ENCODE measurements at places on chromosomes 12 and 14.
A peak's percentile ranks its signal among the peaks of the same experiment; 100 is the strongest.

- DNase-seq = no peak
These were observed 7.3 kb upstream of the EDDM3B start for GRCh38 chr14:20760950-20761349.

DNA sequence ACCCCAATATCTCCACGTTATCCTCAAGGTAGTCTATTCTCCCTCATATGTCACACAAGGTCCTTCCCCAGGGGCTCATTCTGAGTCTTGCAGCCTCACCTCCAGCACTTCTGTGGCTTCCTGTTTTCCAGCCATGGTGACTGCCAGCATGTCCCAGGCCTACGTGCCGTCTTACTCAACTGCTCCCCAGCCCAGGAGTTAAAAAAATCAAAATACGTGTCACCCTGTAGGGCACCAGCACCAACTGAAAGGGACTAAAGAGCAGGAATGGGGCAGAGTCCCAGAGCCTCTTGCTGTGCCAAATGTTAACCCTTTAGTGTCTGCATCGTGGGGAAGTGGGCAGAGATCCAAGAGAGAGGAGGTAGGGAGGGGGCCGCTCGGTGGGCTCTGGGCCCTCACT, 37.0 kb upstream of the MED13L start:
- DNase-seq = no peak

DNA sequence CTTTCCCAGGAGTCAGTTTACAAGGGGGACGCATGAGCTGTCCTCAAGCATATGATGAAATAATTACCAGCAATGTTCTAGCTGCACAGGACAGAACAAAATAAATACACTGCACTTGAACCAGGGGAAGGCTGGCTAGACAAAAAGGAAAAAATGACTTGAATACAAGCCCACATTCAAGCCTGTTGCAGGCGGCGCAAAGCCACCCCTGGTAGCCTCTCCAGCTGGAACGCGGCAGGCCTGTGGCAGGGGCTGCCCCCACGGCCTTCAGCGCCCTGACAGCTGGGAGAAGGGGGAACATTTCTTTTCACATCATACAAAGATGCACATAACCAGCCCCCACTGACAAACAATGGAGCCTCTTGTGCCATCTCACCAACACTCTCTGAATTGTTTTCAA, 57.1 kb downstream of the TRAFD1 start:
- no peak for DNase-seq

- DNase-seq = no peak
These were observed 18.5 kb downstream of the EMP1 start for GRCh38 chr12:13215056-13215455.

DNA sequence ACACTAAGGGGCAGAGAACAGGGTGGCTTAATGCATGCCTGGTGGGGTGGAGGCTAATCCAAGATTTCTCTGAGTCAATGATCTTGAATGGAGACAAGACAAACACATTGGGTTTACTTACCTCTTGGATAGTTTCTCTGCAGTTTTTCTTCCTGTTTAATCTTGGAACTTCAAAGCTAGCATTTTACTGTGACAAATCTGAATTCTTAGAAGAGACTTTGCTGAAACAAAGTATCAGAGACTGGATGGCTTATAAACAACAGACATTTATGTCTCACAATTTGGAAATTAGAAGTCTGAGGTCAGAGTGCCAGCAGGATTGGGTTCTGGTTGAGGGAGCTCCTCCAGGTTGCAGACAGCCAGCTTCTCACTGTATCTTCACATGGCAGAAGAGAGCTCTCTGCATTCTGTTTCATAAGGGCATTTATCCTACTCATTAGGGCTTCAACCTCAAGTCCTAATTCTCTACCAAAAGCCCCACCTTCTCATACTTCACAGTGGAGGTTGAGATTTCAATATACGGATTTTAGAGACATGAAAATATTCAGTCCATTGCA, 921.8 kb downstream of the VRK1 start:
- DNase-seq = no peak

DNA sequence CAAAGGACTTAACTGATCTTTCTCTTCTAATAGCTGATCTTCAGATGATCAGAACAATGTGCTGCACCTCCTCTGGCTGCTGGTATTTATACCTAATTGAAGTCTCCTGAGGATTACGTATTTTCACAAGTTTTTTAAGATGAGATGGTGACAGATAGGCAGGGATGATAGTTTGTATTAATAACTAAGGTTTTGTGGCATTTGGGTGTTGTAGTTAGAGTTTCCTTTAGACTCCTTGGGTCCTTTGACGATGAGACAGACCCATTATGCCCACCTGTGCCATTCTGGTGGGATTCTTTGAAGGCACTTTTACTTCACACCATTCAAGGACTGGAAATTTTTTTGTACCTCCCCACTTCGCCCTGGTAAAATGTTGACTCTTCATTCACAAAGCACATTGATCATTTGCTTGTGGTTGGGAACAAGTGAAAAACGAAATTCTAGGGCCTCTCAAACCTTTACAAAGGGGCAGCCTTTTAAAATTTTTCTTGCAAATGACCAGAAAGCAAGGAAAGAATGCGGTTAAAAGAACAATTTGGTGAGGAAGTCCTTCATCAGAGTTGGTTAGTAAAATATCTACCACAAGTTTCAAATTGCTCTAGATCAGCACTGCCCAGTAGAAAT, at the start of gene IFNG:
Gene IFNG (minus strand): TSS at position 60 of the 624 bp plus-strand sequence. CDS start 125 bp downstream, outside the sequence.
- peak; percentile 55 for DNase-seq

DNA sequence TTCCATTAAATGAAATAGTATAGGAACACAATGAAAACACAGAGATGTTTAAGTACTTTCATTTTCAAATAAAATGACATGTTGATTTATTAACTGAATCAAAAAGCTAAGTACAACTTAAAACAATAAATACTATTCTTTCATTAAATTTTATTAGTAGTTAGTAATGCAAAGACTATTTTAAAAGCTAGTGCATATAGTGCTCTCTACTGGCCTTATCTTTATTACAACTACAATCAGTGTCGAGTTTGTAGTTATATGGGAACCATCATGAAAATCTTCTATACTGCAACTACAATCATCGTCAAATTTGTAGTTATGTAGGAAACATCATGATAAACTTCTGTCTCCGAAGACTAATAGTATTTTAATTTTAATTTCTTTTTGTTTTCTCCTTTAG, 8.9 kb upstream of the LIN7A start:
- no peak for DNase-seq

- no peak for DNase-seq
These were observed 11.5 kb downstream of the MYO1H start for GRCh38 chr12:109359131-109359690.

GRCh38 chr12:126232711-126233110, 1167.5 kb downstream of the AACS start:
- DNase-seq = no peak

DNA sequence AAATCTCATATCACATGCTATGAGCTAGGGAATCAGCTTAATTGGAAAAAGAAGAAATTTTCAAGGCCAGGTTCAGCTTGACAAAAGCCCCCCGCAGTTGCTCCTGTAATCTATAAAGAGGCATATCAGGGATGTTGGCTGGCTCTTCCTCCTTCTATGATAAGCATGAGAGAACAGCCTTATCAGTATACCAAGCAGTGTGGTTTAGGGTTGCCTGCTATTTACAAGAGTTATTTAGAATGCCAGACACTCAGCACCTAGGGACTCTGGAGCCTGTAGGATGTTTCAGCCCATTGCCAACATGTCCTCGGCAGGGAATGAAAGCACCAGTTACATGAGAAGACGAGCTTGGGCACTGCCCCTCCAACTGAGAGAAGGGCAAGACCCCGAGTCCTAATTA, 89.5 kb upstream of the TMPO start:
- no peak for DNase-seq

DNA sequence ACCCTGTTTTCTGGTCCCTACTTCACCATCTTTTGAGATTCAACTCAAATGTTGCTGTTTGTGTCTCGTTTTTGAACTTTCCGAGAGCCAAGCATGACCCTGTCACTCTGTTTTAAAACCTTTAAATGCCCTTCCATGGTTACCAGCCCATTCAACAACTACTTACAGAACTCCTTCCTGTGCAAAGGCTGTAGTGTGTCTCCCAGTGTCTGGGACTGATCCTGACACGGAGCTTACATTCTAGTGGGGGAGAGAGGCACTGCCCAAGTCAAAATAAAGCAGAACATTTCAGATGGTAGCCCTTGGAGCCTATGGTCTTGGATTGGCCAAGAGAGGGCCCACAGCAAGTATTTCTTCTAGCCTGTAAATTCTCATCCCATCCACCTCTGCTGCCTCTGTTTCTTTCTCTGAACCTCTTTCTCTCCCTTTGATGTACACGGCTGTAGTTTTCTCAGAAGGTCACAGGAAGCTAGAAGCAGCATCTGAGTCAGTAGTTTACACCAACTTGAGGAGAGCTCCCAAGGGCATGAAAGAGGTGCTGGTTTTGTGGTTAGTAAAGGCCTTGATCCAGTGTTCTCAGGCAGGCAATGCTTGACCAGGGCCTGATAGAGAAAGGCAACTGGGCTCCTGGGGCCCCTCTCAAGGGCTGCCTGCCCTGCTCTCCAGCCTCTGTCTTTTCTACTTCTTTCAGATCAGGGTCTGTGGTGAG, 42.3 kb upstream of the SLC24A4 start:
- DNase-seq = no peak

DNA sequence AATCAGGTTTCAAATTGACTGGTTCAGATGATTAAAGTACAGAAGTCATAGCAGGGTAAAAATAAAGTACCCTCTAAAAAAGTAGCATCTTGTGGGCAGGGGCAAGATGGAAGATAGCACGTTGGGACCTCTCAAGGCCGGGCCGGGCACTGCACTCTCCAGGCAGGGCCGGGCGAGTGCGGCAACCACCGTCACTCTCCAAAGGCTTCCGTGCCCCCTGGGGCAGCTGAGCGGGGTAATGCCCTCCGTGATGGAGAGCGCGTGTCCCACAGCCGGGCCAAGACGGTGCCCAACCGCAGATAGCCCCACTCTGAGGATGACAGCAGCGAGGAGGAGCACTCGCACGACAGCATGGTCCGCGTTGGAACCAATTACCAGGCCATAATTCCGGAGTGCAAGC, 8.6 kb upstream of the PLXNC1 start:
- no peak for DNase-seq

GRCh38 chr12:75660805-75661404, 149.5 kb upstream of the KRR1 start:
- no peak for DNase-seq
